ENCODE measurements at places on chromosomes 6 and 20.

GRCh38 chr20:2871111-2871465 lies 2.2 kb upstream of the PTPRA start:
- no peak for DNase-seq

DNA sequence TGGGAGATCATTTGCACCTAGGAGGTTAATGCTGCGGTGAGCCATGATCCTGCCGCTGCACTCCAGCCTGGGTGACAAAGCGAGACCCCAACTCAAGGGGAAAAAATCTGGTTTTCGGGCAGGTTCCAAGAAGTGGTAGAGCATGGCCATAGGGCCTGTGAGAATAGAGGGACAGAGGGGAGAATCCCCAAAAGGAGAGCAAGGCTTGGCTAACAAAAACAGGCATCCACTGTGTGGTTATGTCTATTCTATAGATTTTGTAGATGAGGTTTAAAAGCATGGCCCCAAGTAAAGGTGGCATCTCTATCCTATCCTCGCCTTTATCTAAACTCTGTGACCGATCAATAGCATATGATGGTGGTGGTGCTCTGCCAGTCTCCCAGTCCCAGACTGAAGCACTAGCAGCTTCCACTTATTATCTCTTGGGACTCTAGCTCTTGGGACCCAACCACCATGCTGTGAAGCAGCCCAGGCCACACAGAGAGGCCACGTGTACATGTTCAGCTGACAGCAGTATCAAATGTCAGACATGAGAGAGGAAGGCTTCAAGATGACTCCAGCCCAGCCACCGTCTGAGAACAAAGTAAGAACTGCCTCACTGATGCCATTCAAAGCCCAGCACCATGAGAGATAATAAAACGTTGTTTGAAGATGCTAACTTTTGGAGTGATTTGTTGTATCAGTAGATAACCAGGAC lies 27.7 kb downstream of the EIF2S2 start:
- DNase-seq = no peak

- DNase-seq = no peak
Measured at GRCh38 chr6:136753624-136754023, 38.7 kb downstream of the MAP3K5 start.

GRCh38 chr6:20582586-20583443 lies 48.6 kb downstream of the CDKAL1 start:
- no peak for DNase-seq

- DNase-seq = no peak
Measured at GRCh38 chr6:148869585-148869984, 122.8 kb downstream of the UST start.

- DNase-seq = no peak
Measured at GRCh38 chr6:56223995-56224394, 23.4 kb downstream of the COL21A1 start.

DNA sequence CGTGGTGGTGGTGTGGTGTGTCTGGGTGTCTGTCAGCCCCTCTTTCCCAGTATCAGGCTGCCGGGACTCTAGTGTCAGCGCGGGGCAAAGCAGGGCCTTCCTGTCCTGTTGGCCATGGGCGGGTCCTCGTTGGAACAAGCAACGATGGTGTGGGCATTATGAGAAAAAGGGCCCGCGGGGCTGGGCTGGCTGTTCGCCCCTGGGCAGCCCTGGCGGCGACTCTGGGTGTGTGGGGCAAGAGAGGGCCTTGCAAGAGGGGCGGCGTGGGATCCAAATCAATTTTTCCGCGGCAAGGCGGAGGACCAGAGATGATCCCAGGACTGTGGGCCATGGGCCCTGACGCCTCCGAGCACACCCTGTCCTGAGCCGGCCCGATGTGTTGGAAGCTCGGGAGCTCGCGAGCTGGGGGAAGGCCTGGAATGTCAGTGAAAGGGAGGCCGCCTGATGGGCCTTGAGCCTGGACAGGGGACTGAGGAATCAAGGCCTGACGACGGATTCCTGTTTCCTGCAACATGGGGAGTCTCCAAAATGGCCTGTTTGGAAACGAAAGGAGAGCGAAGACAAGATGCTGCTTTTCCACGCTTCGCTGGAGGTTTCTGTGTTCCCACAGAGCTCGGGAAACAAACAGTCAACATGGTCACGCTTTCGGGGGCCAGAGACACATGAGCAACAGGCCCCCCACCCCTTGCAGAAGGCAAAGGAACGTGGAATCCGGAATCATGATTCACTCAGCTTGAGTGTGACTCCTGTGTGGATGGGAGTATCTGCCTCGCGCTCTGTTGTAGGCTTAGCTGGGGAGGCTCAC lies 364.7 kb upstream of the DEFB115 start:
- no peak for DNase-seq

- peak; percentile 42 for DNase-seq
Measured at GRCh38 chr6:710601-711571, 17.9 kb upstream of the EXOC2 start.

All from CD14-positive monocyte (primary cell).